CD4-positive, alpha-beta T cell treated with Interleukin-1 beta for 1 hour (primary cell): ENCODE measurements at places on chromosomes 5 and 9.
A peak's percentile ranks its signal among the peaks of the same experiment; 100 is the strongest.

DNA sequence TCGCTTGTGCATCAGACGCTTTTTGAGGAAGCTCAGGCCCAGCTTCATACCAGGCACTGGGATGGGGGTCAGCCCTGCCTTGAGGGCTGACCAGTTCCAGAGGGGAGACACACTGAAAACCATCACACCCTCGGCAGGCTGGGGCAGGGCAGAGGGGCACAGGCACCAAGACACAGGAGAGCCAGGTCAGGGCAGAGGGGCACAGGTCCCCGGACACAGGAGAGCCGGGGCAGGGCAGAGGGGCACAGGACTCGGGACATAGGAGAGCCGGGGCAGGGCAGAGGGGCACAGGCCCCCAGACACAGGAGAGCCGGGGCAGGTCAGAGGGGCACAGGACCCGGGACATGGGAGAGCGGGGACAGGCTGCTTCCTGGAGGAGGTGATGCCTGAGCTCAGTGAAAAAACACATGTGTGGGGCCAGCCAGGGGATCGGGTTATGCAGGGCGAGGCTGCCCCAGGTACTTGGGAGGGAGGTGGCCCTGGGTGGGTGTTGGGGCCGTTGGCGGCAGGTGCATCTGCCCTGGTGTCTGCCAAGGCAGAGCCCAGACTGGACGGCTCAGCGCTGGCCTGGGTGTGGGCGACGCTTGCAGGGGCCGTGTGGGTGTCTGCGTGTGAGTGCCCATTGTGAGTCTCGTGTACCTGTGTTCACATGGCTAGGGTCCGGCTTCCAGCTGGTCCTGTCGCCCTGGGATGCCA, 15.1 kb upstream of the SLC2A6 start:
- no peak for DNase-seq

DNA sequence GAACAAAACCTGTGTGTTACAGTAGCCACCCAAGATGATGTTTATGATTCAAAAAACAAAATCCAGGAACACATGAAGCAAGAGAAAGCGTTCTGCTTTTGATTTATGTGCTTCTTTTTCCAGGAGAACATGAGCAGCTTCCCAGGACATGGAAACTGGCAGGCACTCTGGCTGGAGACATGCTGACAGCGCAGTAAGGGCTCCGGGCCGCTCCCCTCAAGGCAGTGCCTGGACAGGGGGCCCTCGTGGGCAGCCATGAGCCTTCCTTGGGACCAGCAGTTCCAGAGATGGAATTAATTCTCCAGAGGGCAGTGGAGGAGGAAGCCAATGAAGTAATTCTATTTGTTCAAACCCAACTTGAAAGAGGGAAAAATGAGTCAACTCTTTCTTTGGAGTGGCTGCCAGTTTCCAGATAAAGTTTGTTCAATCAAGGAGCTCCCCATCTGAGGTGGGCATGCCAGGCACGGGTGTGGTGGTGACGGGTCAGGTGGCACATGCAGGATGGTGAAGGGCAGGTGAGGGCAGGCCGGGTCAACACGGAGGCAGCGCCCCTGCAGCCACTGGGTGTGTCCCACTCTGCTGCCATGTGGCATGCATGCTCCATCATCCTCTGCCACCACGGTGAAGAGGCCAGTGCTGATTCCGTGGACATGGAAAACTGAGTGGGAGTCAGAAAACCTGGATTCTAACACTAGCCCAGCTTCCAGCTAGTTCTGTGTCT, 83.8 kb downstream of the OTULIN start:
- no peak for DNase-seq

DNA sequence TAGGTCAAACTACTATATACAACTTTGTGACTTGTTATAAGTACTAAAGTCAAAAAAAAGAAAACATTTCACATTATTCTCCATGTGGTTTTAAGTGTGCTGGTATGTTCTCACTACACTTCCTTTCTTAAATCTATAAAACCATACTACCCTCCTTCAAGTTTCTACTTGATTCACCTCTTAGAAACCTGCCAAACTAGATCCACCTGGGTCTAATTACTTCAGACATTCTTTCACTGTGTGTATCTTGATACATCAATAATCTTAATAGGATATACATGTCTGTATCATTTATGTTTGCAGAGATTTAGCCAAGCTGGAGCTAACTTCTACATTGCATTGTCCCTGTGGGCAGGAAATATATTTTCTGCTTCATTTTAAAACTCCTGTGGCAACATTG, 1012.6 kb downstream of the EFNA5 start:
- no peak for DNase-seq

GRCh38 chr5:36099748-36100147, 33.1 kb upstream of the UGT3A2 start:
- DNase-seq, result no peak

- DNase-seq, result no peak
Observed at GRCh38 chr9:133892193-133892920, 99.8 kb downstream of the VAV2 start.

DNA sequence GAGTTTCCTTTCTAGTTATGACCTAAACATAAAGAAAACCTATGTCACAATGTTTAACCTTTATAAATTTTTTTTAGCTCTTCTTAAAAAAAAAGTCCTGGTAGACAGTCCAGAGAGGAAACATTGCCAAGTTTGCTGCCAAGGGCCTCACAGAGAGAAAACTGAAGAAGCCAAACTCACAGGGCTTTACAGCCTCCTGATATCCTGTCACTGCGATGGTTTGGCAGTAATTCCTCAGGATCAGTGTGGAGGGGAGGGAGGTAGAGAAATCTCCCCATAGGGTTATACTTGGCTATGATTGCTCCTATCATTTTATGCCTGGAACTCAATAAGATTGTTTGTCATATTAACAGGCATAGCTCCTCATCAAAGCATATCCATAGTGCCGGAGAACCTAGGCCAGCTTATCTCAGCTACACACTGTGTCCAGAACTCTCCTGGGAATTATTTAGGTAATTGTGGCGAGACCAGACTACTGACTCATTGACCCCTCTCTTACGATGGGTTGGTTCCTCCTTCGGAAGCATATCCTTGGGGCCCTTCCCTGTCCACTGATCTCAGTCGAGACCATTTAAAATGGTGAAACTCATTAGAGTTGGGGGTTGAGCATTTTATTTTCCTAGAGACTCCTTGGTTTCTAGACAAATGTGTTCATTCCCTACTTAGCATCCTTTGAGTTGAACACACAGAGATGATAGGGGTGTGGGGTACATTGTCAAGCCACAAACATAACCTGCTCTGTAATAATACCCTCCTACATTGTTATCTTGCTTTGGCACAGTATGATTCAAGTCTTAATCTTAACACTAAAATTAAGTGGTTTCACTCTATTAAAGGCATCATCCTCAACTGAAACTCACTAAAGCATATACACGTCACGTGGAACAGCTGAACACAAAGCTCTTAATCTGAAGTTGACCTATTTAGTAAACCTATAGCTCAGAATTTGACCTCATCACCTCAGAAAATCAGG, 53.4 kb upstream of the TMC1 start:
- DNase-seq, result no peak

- no peak for DNase-seq
Observed at GRCh38 chr9:133761641-133762248, 23.6 kb upstream of the SARDH start.

DNA sequence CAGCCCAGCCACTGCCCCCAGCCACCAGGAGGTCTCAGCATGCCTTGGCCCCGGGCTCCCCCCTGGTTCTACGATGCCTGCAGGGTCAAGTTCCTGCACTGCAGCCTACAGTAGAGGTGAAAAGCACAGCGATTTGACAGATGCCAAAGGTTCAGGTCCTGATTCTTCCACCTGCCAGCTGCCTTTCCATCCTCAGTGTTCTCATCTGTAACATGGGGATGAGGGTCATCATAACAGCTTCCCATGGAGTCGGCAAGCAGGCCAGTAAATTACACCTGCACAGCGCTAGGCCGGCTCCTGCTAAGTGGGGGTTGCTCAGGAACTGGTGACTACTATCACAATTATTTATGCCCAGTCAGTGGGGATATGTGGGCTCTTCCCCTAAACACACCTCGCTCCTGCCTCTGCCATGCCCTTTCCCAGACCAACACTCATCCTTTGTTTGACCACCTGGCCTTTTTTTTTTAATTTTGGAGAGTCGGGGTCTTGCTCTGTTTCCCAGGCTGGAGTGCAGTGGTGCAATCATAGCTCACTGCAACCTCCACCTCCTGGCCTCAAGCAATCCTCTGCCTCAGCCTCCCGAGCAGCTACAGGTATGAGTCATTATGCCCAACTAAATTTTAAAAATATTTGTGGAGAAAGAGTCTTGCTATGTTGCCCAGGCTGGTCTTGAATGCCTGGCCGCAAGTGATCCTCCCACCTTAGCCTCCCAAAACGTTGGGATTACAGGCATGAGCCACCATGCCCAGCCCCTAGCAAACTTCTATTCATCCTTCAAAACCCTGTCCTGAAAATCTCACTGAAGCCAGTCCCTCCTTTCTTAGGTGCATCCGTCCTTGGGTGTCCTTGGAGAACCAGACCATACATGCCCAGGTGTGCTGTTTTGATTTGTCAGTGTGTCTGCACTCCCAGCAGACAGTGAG, 6.4 kb downstream of the ENG start:
- no peak for DNase-seq

GRCh38 chr5:97297063-97297703, 114.1 kb upstream of the RIOK2 start:
- no peak for DNase-seq

DNA sequence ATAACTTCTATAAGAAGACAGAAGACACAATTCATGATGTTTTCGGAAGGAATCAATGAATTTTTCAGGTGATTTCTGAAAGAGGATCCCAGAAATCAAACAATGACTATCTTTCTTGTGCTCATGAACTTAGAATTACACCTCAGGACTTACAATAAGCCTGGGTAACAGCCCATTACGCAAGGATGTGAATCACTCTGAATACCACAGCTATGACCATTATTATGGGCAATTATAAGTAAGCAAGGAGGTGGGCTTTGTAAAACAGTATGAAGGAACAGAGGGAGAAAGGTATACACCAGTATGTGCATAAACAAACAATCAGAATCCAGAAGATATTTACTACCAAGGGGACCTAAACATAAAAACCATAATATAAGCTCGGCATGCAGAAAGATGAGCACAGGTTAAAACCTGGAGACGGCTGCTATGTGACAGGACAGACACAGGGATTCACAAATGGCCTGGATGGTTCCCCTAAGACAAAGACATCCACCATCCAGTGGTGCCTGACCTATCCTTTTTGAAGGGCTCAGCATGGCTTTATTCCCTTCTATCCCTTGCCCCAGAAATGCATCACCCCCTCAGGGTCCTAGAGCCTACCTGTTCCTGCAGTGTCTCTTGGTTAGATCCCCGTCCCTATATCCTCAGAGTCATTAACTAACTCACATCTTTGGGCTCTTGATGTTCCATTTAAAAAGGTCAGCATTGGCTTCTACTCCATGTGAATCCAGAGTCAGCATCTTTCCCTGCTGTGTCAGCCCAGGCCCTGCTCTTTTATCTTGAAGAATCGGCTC, 21.8 kb upstream of the PPP2CA start:
- no peak for DNase-seq

DNA sequence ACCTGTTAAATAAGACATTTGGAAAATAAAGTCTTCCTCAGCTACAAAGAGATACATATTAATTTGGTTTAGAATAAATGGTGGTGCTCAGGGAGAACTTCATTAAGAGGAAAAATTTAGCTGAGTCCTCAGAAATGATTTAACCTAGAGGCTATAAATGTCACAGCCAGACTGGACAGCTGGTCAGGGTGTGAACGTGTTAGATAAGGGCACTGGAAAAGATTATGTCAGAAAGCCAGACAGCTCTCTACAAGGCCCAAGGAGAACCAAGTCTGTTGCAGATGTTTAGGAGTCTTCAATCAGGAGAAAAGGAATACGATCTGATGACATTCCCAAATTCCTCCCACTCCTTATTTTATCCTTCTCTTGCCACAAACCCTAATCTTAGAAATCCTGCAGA, 265.2 kb downstream of the MAT2B start:
- no peak for DNase-seq

DNA sequence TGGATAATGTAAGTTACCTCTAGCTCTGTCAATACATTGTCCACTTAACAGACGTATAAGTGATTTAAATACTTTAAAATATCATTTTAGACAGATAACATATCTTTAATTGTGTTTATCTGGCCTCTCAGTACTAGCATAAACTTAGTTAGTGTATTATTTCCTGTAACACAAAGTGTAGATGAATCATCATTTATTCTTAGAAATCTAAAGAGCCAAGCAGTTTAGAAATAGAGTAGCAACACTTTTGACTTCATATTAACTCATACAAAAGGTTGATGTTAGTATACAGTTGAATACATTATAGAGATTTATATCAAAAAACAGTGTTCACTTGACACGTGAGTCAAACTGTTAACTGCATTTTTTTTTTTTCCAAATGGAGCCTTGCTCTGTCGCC, 18.0 kb downstream of the NCBP1 start:
- no peak for DNase-seq

DNA sequence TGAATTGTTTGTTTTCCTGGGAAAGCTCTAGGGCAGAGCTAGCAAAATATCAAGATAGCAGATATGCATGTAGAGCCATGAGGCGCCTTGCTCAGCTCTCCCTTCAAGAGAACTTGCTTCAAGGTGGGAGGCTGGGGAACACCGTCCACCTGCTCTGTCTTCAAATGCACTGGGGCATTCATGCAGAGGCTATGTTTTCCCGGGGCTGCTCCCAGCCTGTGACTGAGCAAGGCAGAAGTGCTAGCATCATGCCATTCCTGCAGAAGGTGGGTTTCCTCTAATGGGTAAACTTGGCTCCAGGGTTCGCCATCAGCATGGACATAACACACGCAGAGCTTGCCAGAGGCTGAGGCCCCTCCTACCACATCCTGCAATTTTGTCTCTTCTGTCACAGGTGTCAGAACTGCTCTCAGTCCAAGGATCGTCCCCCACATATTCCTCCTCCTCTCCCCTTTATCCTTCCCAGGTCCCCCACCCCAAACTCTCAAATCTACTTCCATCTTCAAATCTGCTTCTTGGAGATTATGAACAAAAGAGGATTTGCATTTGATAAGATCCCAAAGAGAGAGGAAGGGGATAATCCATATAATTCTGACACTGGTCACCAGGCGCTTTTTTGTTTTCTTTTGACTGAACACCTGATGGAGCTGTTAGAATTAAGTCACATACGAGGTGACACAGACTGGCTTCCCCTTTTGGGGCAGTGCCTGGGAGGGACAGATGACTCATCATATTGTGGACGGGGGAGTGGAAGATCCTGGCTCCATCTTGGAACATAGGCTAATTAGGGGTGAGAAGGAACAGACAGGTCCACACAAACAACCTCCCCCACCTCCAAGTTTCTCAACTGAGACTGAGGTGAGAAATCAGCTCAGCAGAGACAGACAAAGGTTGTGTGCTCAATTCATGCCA, 85.0 kb upstream of the TAF11L2 start:
- peak; percentile 45 for DNase-seq

- no peak for DNase-seq
Observed at GRCh38 chr5:43514025-43514424, 923 bp downstream of the C5orf34 start.

DNA sequence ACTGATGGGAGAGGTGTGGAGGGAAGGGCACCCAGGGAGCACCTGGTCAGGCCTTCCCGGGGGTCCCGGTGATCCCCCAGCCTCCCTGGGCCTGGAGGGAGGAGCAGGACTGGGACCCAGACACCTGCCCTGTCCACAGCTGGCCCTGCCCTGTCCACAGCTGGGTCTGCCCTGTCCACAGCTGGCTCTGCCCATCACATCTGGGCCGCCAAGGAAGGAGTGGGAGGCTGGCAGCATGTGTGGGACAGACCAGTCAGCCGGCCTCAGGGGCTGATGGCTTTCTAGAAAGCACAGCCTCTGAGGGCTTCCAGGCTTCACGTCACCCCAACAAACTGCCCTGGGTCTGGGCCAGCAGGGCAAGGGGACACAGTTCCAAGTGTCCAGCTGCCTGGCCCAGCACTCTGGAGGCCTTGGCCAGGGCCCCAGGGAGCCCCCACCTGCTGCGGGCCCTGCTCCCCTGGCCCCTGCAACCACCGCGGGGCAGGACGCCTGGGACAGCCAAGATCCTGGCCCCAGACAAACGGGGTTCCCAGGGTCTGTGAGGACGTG, 12.2 kb downstream of the DNLZ start:
- no peak for DNase-seq
